Mesenchymal stem cell (in vitro differentiated cells and primary cell): ENCODE measurements at places on chromosomes 16 and 17.

DNA sequence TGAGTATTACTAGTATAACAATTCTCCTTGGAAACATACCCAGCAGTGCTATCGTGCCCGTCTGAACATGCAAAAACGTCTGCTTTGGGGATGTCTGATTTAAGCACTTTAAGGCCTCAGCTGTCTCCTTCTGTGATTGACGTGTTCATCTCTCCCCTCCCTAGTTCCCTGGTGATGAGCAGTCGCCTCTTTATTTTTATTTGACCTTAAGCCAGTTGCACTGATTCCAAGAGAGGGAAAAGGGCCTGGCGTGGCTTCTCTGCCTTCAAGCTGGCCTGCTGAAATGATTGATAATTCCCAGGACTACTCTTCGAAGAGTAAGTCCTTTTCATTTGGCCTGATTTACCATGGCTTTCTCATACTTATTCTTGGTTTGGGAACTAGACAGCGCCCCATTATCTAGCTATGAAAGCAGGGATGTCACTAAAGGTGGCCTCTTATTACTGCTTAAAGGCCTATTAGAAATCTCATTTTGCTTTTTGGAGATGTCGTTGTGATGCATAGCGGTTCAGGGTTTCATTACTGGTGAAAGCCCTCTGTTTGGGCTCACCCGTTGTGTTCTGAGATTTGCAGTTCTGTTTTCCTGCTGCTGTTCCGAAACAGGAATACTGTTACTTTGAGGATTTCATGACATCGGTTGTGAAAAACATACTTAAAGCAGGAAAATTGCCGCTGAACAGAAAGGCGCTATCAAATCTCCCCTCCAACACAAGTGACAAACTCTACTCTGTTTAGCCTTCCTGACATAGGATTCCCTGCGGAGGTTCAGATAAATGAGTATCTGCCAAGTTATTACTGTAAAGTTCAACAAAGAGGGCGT is 65.5 kb downstream of the IQCK start:
- DNase-seq = no peak
- no peaks in the 10 kb centered on the region for H3K27me3 ChIP-seq
- H3K27ac ChIP-seq = no peak overlapping the region
- H3K36me3 ChIP-seq = no peaks in the 10 kb centered on the region
- H3K4me3 ChIP-seq = no peak overlapping the region
- no peaks in the 10 kb centered on the region for H3K4me1 ChIP-seq

DNA sequence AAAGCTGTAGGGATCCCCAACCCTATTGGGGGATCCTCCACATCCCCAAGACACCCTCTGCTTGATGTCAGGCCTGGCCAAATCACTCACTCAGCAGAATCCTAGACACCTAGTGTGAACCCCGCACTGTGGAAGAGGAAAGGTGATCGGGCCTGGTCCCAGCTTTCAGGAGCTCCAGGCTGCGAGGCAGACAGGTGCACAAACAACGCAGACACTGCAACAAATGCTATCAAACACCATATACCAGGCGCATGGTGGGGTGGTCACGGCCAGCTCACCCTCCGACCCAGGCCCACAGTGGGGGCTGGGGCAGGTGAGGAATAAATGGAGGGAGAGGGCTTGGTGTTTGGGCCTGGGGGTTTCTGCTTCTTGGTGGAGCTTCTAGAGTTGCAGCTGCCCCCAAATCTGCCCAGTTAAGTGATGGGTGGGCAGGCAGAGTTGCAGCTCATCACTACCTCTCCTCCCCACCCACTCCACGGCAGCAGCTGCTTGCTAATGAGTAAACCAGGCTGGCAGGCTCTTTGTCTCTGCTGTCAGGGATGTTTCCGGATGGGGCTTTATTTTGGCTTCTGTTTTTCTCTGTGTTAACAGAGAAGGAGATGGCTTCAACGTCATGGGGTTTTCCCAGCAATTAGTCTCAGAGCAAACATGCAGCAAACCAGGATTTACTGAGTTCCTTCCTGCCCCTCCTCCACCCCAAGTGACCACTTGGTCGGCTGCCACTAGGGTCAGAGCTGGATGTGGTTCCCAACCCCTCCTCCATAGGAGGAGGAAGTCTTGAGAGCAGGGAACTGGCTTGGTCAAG is 46.6 kb downstream of the PECAM1 start:
- H3K27me3 ChIP-seq = no peaks in the 10 kb centered on the region
- H3K36me3 ChIP-seq = peaks cover 13% of the 10 kb centered on the region

DNA sequence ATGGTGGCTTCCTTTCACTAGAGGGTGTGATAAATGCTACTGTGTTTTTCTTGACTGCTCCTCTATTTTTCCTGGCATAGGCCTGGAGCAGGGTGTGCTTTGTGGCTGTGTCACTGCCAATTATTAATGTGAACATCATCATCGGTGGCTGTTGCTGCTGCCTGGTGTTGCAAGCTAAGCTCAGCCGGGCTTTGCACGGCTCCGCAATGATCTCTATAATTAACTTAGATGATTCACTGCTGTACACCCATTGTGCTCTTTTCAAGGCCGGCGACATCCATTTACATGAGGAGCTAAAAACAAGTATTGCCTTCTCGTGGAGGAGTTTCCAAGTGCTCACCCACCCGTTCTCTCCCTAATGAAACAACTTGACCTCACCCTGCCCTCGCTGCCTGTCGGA is 160.1 kb upstream of the IRX3 start:
- no peaks in the 10 kb centered on the region for H3K36me3 ChIP-seq
- peaks cover 23% of the 10 kb centered on the region for H3K4me1 ChIP-seq
- peaks cover 49% of the 10 kb centered on the region for H3K27me3 ChIP-seq
- DNase-seq = peak; percentile 75
- no peak overlapping the region for H3K27ac ChIP-seq
- no peak overlapping the region for H3K4me3 ChIP-seq

GRCh38 chr17:17830740-17831207 is 6.0 kb downstream of the SREBF1 start:
- H3K36me3 ChIP-seq = peaks cover 25% of the 10 kb centered on the region
- no peak overlapping the region for H3K4me3 ChIP-seq
- H3K4me1 ChIP-seq = peaks cover 27% of the 10 kb centered on the region
- H3K27ac ChIP-seq = no peak overlapping the region
- DNase-seq = no peak

GRCh38 chr16:67675579-67675935 is 8.9 kb downstream of the C16orf86 start:
- DNase-seq = no peak
- H3K27me3 ChIP-seq = no peaks in the 10 kb centered on the region
- no peak overlapping the region for H3K4me3 ChIP-seq
- peaks cover 28% of the 10 kb centered on the region for H3K36me3 ChIP-seq
- peaks cover 24% of the 10 kb centered on the region for H3K4me1 ChIP-seq

DNA sequence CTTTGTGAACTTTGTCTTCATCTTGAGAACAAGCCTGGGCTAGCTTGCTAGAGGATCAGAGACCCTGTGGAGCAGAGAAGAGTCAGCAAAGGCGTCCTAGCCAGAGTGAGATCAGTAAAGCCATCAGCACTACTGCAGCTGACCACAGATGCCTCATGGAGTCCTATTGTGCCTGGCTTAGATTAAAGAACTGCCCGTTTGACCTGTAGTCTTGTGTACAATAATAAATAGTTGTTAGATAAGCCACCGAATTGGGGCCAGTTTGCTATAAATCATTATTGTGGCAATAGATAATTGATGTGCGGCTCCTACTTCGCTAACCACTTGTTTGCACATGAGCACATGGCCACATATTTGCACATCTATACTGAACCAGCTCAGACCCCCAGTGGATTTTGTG is 103.0 kb downstream of the CYLD start:
- H3K27me3 ChIP-seq = peaks cover 60% of the 10 kb centered on the region
- H3K4me1 ChIP-seq = peaks cover 23% of the 10 kb centered on the region
- H3K27ac ChIP-seq = peak overlapping the region; percentile 87
- no peak for DNase-seq

GRCh38 chr17:61657338-61657737 is 66.3 kb upstream of the NACA2 start:
- H3K27ac ChIP-seq = no peak overlapping the region
- DNase-seq = no peak
- no peaks in the 10 kb centered on the region for H3K36me3 ChIP-seq
- no peak overlapping the region for H3K4me3 ChIP-seq

DNA sequence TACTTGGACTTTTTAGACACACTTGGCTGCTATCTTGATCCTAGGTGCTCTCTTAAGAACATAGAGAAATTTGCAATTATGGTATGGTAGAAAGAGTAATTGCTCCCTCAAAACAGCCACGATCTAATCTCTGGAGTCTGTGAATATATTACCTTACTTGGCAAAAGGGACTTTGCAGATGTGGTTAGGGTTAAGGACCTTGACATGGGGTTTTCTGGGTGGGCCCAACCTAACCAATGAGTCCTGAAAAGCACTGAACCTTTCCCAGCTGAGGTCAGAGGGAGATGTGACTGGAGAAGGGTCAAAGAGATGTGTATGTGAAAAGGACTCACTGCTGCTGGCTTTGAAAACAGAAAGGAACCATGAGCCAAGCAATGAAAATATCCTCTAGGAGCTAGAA is 26.7 kb upstream of the MED13 start:
- H3K4me1 ChIP-seq = peaks cover 4% of the 10 kb centered on the region
- no peaks in the 10 kb centered on the region for H3K27me3 ChIP-seq
- no peak overlapping the region for H3K4me3 ChIP-seq
- H3K27ac ChIP-seq = no peak overlapping the region
- no peak for DNase-seq

- H3K4me3 ChIP-seq = no peak overlapping the region
- no peaks in the 10 kb centered on the region for H3K27me3 ChIP-seq
- peak overlapping the region; percentile 76 for H3K27ac ChIP-seq
- H3K36me3 ChIP-seq = no peaks in the 10 kb centered on the region
- peak; percentile 78 for DNase-seq
These were observed 78.0 kb downstream of the MAP2K6 start for GRCh38 chr17:69492410-69493071.

GRCh38 chr17:16569358-16569712 is 331 bp upstream of the ZNF287 start:
- peaks cover 6% of the 10 kb centered on the region for H3K36me3 ChIP-seq
- H3K27me3 ChIP-seq = no peaks in the 10 kb centered on the region
- DNase-seq = no peak
- no peak overlapping the region for H3K27ac ChIP-seq

DNA sequence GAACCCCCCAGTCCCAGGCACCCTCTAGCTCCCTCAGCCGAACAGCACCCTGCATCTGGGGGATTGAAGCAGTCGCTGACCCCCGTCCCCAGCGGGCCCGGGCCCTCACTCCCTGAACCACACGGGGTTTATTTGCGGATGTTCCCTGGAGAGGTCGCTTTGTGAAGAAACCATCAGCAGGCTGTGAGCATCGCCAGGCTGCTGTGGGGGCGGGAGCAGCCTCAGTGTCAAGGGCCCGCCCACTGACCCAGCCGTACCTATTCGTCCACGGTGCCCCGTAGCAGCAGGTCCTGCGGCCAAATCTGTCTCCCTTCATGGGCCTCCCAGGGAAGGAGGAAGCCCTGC is 6.4 kb upstream of the RAB40C start:
- H3K36me3 ChIP-seq = peaks cover 41% of the 10 kb centered on the region
- peaks cover 38% of the 10 kb centered on the region for H3K4me1 ChIP-seq
- no peak for DNase-seq
- H3K4me3 ChIP-seq = no peak overlapping the region
- H3K27ac ChIP-seq = no peak overlapping the region

- peak overlapping the region; percentile 40 for H3K27ac ChIP-seq
- H3K4me1 ChIP-seq = peaks cover 53% of the 10 kb centered on the region
- H3K4me3 ChIP-seq = peak overlapping the region; percentile 87
- peak; percentile 65 for DNase-seq
- H3K36me3 ChIP-seq = peaks cover 15% of the 10 kb centered on the region
These were observed 1.6 kb downstream of the MYO1C start for GRCh38 chr17:1490643-1491442.

GRCh38 chr16:68287276-68288251 is 23.2 kb downstream of the SLC7A6OS start:
- peak; percentile 81 for DNase-seq
- no peak overlapping the region for H3K4me3 ChIP-seq
- peaks cover 8% of the 10 kb centered on the region for H3K4me1 ChIP-seq
- H3K27me3 ChIP-seq = no peaks in the 10 kb centered on the region

DNA sequence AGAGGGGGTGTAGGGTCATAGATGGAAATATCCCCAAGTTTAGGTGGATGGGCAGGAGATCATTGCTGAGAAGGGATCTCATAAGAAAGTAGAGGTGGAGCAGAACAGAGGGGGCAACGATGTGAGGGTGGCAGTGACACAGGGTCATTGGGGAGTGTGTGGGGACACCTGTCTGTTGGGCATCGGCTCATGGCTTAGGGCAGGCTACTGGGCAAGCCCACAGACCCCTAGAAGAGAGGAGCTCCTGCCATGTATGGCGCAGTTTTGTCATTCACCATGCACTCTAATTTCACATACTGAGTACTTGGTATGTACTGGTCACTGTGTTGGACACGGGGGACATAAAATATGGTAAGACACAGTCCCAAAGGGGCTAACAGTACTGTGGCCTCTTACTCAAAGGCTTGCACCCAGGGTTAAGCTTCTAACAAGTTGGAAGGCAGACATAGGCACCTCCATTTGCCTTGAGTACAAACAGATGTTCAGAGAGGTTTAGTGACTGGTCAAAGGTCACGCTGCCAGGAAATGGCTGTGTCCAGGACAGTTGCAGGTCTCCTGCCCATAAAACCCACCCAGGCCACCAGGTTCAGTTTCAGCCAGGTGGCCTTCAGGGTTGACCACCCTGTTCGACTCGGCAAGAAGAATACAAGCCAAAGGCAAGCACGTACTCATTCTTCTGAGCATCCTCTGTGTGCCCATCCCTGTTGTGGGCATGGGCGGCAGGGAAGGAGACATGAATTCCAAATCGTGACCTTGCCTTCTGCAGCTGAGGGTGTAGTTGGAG is 580.2 kb downstream of the KCNJ18 start:
- H3K4me3 ChIP-seq = no peak overlapping the region
- H3K36me3 ChIP-seq = no peaks in the 10 kb centered on the region
- no peak overlapping the region for H3K27ac ChIP-seq
- no peaks in the 10 kb centered on the region for H3K27me3 ChIP-seq

DNA sequence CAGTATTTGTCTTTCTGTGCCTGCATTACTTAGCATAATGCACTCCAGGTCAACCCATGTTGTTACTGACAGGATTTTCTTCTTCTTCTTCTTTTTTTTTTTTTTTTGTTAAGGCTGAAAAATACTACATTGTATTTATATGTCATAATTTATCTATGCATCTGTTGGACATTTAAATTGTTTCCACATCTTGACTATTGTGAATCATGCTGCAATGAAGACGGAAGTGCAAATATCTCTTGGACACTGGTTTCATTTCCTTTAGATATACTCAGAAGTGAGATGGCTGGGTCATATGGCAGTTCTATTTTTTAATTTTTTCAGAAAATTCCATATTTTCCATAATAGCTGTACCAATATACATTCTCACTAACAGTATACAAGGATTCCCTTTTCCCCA is 272.7 kb upstream of the PMFBP1 start:
- H3K36me3 ChIP-seq = no peaks in the 10 kb centered on the region
- H3K4me3 ChIP-seq = no peak overlapping the region
- no peaks in the 10 kb centered on the region for H3K4me1 ChIP-seq
- DNase-seq = no peak
